ENCODE measurements at places on chromosomes 11 and 22. TPM values are rescaled to one million over a fixed set of nuclear protein-coding genes. Genes with fewer than 3 reads are reported as not detected.

MISFA gene
- total RNA-seq = 5.0 TPM

DNA sequence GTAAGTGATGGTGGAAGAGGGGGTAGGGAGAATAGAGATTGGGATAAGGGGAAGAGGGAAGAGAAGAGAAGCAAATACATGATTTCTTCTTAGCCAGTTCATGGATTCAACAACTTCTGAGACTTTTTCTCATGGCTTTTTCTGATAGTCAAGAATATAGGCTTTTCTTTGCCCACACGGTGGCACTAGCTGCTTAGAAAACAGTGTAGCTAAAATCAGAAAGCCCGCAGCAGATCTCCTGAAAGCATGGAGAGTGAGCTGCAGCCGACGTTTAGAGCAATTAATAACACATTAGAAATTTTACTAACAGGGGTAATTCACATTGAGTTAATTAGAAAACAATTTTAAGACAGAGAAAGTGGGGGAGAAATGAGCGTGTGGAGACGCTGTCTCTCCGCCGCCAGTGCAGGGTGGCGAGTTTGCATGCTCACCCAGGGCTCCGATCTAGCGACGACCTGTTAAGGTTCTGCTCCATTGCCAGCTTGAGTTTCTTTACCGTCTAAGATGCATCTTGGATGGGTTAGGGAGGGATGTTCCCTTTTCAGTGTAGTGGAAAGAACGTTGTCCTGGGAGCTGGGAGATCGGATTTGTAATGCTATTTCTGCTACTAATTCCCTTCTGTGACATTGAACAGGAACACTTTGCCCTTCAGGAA, 3.3 kb upstream of the RAG1 start:
- peaks cover 8% of the 10 kb centered on the region for H3K4me1 ChIP-seq
- peak; percentile 18 for DNase-seq
- H3K27ac ChIP-seq = peak overlapping the region; percentile 41
- H3K36me3 ChIP-seq = no peaks in the 10 kb centered on the region

DNA sequence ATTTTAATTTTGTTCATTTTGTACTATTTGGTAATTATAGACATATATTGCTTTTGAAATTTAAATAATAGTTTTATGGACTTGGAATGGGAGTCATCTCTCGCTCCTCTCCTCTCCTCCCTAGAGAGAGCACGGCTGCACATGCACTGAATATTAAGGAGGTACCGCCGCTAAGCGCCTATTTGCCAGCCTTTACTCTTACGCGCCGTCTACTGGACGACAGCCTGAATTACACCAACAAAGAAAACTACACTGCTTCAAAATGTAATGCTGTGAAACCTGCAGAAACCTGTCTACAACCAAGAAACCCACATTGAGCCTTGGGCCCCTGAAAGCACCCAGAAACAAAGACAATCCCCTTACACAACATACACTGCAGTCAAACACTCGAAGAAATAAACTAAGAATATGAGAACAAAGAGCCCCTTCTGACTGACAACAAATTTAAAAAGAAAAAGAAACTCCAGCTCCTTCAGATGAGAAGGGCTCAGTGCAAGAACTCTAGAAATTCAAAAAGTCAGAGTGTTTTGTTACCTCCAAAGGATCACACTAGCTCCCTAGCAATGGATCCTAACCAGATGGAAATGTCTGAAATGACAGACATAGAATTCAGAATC, 737.2 kb downstream of the LRRC4C start:
- H3K27ac ChIP-seq = no peak overlapping the region
- no peak overlapping the region for H3K4me3 ChIP-seq
- no peaks in the 10 kb centered on the region for H3K36me3 ChIP-seq

GRCh38 chr11:87013912-87014825, 23.6 kb upstream of the TMEM135 start:
- DNase-seq = no peak
- H3K36me3 ChIP-seq = no peaks in the 10 kb centered on the region
- H3K4me1 ChIP-seq = no peaks in the 10 kb centered on the region
- H3K27ac ChIP-seq = no peak overlapping the region
- H3K27me3 ChIP-seq = no peaks in the 10 kb centered on the region

GRCh38 chr22:49567899-49568750, 259.5 kb downstream of the BRD1 start:
- no peak overlapping the region for H3K4me3 ChIP-seq
- no peaks in the 10 kb centered on the region for H3K27me3 ChIP-seq
- DNase-seq = no peak

DNA sequence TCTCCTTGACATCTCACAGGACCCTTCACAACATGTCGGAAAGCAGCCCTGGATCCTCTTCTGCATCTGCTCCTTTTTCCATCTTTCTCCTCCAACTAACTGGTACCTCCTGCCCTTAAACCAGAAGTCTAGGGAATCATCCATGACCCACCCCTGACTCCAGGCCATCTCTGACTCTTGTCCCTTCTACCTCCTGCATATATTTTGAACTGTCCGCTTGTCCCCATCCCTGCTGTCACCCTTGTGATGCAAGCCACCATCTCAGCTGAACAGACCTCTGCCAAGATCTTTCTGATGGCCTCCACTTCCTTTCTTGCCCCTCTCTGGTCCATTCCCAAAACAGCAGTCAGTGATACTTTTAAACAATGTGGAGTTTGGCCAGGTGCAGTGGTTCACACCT, 7.0 kb downstream of the RIBC2 start:
- no peak overlapping the region for H3K27ac ChIP-seq
- H3K4me1 ChIP-seq = no peaks in the 10 kb centered on the region
- H3K36me3 ChIP-seq = no peaks in the 10 kb centered on the region
- no peaks in the 10 kb centered on the region for H3K27me3 ChIP-seq

DNA sequence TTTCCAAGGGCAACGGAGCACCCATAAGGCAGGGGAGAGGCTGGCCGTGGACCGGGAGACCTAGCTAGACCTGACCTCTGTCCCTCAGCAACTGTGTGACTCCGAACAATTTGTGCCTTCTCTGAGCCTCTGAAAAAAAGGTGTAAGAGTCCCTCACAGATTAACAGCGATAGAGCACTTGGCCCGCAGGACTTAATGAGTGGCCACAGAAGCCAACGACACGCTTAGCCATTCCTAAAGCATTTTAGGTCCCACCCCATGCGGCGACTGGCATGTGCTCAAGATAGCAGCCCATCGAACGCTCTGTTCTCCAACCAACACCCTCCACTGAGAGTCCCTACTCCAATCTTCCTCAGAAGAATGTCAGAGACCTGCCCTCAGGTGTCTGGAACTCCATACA, 1.5 kb downstream of the SULT4A1 start:
- H3K27me3 ChIP-seq = no peaks in the 10 kb centered on the region
- H3K36me3 ChIP-seq = no peaks in the 10 kb centered on the region
- H3K27ac ChIP-seq = peak overlapping the region; percentile 74
- peak overlapping the region; percentile 52 for H3K4me3 ChIP-seq
- DNase-seq = no peak
- H3K4me1 ChIP-seq = no peaks in the 10 kb centered on the region

- no peaks in the 10 kb centered on the region for H3K36me3 ChIP-seq
- H3K4me3 ChIP-seq = no peak overlapping the region
- H3K27me3 ChIP-seq = no peaks in the 10 kb centered on the region
- no peak overlapping the region for H3K27ac ChIP-seq
- no peak for DNase-seq
Measured at GRCh38 chr22:16922706-16923105, 85.3 kb downstream of the GAB4 start.

- no peaks in the 10 kb centered on the region for H3K4me1 ChIP-seq
- no peak for DNase-seq
- no peak overlapping the region for H3K4me3 ChIP-seq
- H3K27me3 ChIP-seq = peaks cover 20% of the 10 kb centered on the region
- H3K27ac ChIP-seq = no peak overlapping the region
Measured at GRCh38 chr11:119518746-119519730, 96.1 kb upstream of the THY1 start.

- H3K27ac ChIP-seq = no peak overlapping the region
- no peaks in the 10 kb centered on the region for H3K36me3 ChIP-seq
- peaks cover 2% of the 10 kb centered on the region for H3K27me3 ChIP-seq
- H3K4me1 ChIP-seq = 0 out of 2 replicates have a peak, but pooled peaks cover 4% of the 10 kb centered on the region
Measured at GRCh38 chr11:117515892-117516787, 188.5 kb downstream of the CEP164 start.
